ENCODE measurements at places on chromosomes 6 and 20.

- no peak for DNase-seq
Observed at GRCh38 chr6:145863988-145864616, 49.5 kb upstream of the FBXO30 start.

DNA sequence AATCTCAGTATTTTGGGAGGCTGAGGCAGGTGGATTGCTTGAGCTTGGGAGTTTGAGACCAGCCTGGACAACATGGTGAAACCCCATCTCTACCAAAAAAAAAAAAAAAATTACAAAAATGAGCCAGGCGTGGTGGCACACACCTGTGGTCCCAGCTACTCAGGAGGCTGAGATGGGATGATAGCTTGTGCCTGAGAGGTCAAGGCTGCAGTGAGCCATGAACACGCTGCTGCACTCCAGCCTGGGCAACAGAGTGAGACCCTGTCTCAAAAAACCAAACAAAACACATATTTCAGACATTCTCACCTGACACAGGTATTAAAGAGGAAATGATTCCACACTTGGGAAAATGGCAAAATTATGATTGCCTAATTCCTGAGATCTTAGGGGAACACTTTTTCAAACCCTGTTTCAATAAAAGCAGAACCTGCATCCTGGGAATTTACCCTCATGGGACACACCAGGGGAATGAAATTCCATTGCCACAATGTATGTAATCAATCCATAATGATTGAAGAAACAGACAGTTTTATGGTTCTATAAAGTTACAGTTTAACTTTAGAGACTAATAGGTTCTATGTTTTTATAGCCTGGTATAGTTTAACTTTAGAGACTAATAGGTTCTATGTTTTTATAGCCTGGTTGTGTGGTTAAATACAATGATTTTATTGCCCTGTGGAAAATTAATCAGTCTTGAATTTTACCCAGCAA lies 29.6 kb upstream of the DNAAF9 start:
- no peak for DNase-seq

- DNase-seq, result no peak
Observed at GRCh38 chr6:144283646-144284477, 1.3 kb upstream of the UTRN start.

- no peak for DNase-seq
Observed at GRCh38 chr6:36691011-36691410, 6.6 kb upstream of the RAB44 start.

DNA sequence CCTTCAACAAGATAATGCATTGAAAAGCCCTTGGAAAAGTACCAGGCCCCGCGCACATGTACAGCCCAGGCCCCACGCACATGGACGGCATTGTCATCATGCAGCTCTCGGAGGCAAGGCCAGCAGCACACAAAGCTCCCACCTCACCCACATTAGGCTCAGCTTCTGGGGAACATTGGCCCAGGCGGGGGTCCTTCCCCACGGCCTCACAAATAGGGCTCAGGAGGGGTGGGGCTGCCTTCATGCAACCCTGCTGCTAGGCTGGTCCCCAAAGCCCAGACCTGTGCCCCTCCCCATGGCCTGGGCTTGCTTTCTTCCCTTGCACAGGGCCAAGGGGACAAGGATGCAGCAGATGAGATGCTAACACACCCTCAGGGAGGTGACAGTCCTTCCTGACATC lies 26.7 kb downstream of the NPEPL1 start:
- DNase-seq, result no peak

DNA sequence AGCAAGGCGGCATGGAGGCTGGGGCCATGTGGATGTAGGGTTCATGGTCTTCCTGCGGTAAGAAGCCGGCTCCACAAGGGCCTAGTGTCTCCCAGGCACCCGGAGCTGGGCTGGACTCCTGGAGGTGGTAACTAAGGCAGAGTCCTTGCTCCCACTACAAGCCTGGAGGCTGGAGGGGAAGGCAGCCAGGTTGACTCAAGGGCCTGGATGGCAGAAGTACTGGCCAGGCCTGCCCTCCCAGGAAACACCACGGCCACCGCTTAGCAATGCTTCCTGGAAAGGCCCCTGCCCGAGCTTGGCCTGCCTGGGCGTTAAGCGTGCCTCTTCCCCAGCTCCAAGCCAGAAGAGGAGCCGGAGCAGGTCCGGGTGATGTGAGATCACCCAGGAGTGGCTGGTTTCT lies 182.0 kb downstream of the ZDHHC14 start:
- DNase-seq, result no peak

- no peak for DNase-seq
Observed at GRCh38 chr6:45812922-45813321, 202.7 kb downstream of the CLIC5 start.

DNA sequence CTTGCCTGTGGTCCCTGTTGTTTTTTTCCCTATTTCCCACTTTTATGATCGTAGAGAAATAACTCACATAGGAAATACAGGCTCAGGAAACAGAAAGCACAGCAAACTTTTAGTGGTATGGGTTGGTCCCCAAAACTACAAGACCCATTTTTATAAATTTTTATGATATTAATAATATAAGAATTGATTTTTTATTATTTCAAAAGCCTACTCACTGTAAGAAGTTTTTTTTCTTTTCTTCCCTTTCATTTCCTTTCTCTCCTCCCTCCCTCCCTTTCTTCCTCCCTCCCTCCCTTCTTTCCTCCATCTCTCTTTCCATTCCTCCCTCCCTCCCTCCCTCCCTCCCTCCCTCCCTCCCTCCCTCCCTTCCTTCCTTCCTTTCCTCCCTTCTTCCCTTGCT lies 141.5 kb downstream of the ZDHHC14 start:
- DNase-seq, result no peak

GRCh38 chr20:52959125-52959524 lies 13.0 kb upstream of the TSHZ2 start:
- peak; percentile 20 for DNase-seq

GRCh38 chr6:23637296-23637695 lies 488.7 kb upstream of the NRSN1 start:
- no peak for DNase-seq

DNA sequence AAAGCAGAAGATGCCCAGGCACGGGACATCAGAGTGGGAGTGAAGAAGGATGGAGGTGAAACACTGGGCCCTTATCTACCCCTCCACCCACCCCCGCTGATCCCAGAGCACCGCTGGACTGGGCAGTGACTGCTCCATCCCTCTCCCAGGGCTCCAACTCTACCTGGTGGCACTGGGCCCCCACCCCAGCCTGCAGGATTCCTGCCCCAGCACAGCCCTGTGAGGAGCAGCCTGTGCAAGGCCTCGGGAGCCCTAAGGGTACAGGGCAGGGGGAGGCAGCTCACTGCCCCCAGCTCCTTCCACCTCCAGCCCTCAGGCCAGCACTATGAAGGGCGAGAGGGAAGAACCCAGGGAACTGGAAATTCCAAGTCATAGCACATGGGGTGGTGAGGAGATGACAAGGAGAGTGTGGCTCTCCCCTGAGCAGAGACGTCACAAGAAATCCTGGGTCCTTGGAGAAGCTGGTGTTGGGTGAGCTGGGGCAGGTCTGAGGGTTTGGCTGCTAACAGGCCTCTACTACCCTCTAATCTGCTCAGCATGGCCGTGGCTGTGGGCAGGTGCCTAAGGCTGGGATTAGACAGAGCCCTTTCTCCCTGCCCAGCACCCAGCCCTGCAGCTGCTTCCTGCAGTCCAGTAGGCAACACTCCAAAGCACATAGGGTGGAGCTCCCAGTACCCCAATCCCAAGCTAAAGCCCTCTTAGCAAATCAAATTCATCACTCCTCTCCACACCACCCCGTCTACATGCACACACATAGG lies 3.5 kb downstream of the CST3 start:
- DNase-seq, result no peak

DNA sequence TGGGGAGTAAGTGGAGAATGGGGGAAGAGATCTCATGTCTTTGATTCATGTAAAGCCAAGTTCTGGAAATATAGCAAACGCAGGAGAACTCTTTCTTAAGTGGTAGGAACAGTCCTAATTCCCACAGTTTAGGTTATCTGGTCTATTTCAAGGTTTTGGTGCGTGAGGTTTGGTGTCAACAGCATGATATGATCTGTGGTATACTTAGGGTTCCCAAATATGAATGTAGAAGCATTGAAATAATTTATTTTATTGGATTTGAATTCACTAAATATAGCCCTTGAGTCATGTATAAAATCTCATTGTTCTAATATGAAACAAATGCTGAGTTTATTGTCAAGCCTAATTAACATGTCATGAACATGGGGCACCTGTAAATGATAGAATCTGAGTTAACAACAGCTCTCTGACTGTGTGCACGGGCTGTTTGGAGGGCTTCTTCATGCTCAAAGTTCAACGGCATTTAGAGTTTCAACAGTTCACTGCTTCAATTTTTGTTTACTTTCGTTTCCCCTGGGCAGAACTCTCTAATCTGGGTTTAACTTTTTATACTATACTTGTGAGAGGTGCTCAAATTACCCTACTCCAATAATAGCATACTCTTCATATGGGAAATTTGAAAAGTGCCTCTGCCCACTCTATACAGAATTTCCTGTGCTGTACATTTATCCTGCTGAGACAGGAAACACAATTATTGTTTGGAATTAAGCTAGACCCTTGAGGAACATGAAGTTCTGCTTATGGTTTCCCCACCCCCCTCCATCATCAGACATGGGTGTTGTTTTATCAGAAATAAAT lies 236.3 kb upstream of the ZNF217 start:
- peak; percentile 48 for DNase-seq

GRCh38 chr6:110341663-110342596 lies 16.2 kb downstream of the METTL24 start:
- peak; percentile 28 for DNase-seq

DNA sequence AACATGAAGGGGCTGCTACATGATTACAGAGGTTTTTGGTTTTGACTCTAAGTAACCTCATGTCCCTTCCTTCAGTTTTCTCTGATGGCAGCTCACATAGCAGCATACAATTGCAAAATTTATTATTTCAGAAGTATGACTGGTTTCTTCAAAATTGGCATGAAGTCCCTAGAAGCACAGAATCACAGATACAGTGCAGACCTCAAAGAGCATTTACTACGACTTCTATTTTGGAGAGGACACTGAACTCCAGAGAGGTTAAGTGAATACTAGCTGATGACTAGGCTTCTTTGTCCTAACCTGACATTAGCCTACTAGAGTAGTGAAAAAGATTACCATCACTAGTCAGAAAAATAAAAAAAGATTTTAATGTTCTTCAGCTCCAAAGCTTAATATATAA lies 664.3 kb downstream of the RFPL4B start:
- no peak for DNase-seq

DNA sequence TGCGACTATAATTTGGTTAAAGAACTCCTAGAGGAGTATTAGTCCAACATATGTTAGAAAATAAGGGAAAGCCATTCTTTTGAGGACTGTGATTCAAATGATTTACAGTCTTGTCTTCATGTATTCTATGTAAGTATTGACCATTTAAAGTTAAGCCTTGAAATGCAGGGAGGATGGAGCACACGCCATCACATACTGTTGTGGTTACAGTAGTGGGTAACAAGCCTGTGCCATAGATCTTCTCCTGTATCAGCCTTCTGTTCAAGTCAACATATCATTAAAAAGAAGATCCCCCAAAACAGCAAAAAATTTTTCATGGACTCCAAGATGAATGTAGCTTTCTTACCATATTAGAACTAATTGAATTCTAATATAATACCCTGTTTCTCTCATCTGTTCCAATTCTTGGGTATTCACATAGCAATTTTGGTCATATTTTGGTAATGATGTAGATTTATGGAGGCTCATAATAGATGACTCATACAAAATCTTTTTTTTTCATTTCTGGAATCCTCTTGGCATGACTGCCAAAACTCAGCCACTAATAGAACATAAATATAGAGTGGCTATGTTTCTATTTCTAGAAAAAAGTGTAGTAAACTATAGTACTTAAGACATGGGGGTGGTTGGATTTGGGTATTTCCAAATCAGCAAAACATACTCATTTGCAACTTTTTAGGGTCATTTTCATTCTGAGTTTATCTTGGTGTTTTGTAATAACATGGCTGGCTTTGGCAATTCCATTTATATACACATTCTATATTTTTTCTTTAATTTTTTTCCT lies 413.5 kb downstream of the BCKDHB start:
- DNase-seq, result no peak

DNA sequence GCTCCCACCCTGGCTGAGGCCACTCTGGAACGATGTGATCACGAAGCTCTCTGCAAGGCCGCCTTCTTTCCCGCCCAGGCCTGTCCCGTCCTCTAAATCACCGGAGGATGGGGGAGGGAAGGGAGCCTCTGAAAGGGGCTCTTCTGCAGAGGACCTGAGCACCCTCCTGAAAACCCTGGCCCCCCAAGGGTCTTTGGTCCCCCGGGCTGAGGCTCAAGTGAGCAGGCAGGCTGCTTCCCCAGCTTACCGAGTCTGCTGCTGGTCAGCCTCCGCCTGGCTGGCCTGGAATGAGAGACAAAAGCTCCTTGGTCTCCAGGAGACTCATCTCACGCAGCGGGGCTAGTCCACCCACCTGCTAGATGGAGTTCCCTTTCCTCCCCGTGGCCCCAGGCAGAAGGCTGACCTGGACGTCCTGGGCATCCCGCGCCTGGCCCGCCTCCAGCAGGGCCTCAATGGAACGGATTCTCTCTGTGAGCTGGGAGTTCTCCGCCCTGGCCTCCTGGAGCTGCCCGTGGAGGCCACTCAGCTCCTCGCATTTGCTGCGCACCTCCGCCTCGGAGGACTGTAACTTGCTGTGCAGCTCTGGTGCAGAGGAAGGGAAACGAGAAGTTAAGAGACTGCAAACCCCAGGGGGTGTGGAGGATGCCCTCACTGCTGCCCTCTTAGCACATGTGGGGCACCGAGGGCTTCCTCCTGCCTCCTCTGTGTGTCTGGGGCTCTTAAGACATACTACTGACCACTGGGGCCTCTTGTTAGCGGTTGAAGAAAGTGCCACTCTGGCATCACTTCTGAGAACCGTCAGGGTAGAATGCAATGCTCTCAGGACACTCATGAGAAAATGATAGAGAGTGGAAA lies 54.7 kb downstream of the RRBP1 start:
- DNase-seq, result no peak

GRCh38 chr20:20895537-20895936 lies 183.1 kb upstream of the RALGAPA2 start:
- DNase-seq, result no peak

- DNase-seq, result peak; percentile 21
Observed at GRCh38 chr6:110897433-110897832, 22.8 kb downstream of the AMD1 start.

- no peak for DNase-seq
Observed at GRCh38 chr6:121594053-121594452, 158.6 kb downstream of the GJA1 start.

DNA sequence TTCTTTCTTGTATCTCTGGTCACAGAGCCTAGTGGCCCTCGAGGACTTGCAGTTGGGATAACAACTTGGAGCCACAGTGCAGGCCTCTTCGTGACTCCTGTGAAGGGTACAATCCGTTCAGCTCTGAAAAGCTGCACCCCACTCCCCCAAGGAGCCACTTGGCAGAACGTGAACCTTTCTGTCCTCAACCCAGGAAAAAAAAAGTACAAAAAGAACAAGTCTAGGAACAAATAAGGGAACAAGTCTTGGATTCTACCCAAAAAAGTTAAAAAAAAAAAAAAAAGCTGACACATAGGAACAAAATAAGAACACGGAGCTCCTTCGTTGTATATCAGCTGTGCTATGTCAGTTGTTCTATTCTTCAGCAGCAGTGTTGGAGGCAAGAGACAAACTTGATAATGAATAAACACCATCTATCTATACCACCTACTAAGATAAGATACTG lies 77.9 kb upstream of the TULP1 start:
- no peak for DNase-seq

- no peak for DNase-seq
Observed at GRCh38 chr6:113591896-113592827, 265.0 kb upstream of the MARCKS start.

Measured in A549 (cell line).